NCI-H187 (cell line): ENCODE measurements at places on chromosomes 6 and 20.

GRCh38 chr6:45423111-45423823 lies 45.5 kb upstream of the SUPT3H start:
- DNase-seq, result no peak

GRCh38 chr6:166586424-166587156 lies at the start of gene RAMACL:
RAMACL (minus strand) TSS chr6:166586678; CDS start chr6:166586477, 201 bp downstream.
- DNase-seq, result no peak

GRCh38 chr6:17907406-17908229 lies 79.8 kb downstream of the KIF13A start:
- no peak for DNase-seq

DNA sequence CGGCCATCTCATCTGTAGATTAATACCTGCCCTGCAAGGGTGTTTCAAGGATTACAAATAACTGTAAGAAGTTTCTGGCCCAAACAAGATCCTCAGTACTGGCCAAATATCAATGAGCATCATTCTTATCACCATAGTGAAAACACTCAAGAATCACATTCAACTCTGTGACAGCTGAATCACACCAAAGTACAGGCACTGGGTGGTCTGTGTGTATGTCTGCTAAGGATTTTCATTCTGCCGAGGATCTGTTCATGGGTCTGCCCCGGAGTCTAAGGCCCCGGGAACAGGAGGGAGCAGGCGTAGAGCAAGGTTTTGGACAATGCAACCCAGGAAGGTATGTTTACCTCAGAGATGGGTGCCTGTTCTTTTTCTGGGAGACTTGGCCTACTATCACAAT lies 110.5 kb downstream of the TRERF1 start:
- no peak for DNase-seq

GRCh38 chr6:27890445-27891319 lies 21.5 kb downstream of the OR2B2 start:
- peak; percentile 72 for DNase-seq

- no peak for DNase-seq
Measured at GRCh38 chr6:146770965-146771735, 172.4 kb downstream of the ADGB start.

DNA sequence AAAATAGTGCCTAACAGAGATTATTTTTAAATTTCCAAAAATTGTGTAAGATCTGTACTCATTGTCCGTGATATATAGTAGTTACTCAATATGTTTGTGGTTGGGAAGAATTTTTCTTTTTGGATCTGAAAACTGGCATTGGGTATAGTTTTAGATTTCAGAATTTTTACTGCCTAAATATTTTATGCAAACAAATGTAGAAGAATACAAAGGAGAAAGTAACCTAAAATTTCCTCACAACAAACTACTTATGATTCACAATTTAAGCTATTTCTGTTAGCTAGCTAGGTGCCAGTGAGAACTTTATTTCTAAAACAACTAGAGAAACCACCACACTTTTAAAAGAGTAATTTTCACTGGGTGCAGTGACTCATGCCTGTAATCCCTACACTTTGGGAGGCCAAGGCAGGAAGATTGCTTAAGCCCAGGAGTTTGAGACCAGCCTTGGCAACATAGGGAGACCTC lies 38.8 kb downstream of the SESN1 start:
- DNase-seq, result no peak

GRCh38 chr20:3312940-3313682 lies 74.1 kb upstream of the SLC4A11 start:
- DNase-seq, result no peak

GRCh38 chr6:37396571-37397180 lies 36.3 kb upstream of the CMTR1 start:
- no peak for DNase-seq

DNA sequence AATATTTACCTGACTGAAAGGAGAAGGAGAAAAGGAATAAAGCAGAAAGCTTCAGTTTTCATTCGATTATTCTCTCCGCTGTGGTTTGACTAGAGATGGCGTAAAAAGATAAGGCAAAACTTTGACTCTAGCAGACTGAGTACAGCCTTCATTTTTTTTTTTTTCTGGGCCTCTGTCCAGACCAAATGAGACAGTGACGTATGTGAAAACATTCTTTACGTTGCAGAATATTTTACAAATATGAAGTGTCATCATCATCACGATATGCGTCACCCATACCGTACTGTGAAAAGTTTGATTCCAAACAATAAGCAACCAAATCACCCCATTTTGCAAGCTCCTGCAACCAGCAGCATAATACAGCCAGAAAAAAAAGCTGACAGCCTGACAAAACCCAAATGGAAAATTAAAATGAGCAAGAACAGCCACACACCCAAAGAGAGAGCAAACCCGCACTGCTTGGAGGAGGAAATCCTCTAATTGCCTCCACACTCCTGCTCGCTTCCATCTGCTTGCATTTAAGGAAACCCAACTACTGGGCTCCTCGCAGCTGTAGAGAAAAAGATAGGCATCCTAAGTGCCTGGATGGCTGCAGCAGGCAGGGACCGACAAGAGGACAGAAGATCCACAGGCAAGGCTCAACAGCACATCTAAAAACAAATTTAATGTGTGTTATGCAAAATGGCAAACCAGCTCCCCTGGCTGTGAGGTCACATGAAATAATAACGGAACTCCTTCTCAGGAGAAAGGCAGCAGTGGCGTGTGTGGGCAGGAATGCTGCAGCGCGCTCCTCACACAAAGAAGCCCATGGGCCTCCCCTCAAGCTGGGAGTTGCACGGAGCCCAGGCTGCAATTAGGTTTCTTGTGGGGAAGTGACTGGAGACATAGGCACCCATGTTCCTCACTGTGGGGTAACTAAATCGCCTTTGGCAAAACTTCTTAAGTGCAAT lies 113.1 kb downstream of the FYN start:
- no peak for DNase-seq

DNA sequence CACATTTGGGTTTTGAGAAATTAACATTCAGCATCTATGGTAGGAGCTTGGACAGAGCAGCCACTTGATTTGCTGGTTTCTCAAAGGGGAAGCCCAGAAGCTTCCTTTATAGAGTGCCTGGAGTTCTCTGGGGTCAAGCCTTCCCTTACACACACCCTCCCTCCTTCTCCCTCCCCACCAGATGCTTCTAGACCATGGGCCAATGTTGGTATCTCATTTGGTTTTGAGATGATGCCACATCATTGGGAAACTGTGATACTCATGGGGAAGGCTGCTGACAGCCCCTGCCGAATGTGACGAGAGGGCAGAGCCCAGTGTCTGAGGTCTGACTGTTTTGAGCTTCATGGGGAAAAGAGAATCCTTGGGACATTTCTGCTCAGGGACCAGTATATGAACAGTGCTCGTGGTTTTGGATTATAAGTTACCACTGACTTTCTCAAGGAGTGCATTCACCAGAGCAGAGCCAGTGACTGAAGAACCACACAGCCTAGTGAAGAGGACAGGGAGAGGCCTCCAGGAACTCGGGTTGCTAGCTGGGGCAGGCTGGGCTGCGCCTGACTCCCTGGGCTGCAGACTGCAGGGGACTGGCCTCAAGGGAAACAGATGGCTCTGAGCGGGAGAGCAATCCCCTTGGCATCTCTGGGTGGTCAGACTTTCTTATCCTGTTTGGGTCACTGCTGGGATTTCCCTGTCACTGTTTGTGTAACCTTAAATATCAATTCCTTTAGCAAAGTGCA lies 46.4 kb upstream of the CST5 start:
- DNase-seq, result no peak

GRCh38 chr20:346640-347316 lies at the start of gene NRSN2:
NRSN2 (plus strand) TSS chr20:347111; CDS start chr20:349644, 2,533 bp downstream.
- peak; percentile 75 for DNase-seq

- DNase-seq, result no peak
Measured at GRCh38 chr6:132023490-132023889, 72.3 kb upstream of the CCN2 start.

DNA sequence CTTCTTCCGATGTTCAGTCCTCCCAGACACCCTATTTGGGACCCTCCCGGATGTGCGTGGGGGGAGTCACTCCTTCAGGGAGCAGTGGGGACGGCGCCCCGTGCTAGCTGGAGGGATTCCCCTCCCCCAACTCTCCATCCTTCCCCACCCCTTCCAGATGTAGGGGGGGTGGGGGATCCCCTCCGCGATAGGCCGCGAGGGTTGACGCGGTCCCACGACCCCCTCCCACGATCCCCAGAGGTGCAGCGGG lies 548 bp downstream of the GNL1 start:
- DNase-seq, result no peak

- no peak for DNase-seq
Measured at GRCh38 chr20:10462516-10462915, 27.4 kb downstream of the SLX4IP start.

GRCh38 chr20:59668926-59669850 lies 64.8 kb downstream of the PHACTR3 start:
- no peak for DNase-seq

- DNase-seq, result no peak
Measured at GRCh38 chr6:24935366-24936152, at the start of gene RIPOR2. RIPOR2 (minus strand) TSS chr6:24935960; CDS start chr6:24935898, 62 bp downstream.

- no peak for DNase-seq
Measured at GRCh38 chr6:21836772-21837425, 243.3 kb downstream of the SOX4 start.

- DNase-seq, result no peak
Measured at GRCh38 chr6:107677399-107677798, 146.7 kb downstream of the SCML4 start.

DNA sequence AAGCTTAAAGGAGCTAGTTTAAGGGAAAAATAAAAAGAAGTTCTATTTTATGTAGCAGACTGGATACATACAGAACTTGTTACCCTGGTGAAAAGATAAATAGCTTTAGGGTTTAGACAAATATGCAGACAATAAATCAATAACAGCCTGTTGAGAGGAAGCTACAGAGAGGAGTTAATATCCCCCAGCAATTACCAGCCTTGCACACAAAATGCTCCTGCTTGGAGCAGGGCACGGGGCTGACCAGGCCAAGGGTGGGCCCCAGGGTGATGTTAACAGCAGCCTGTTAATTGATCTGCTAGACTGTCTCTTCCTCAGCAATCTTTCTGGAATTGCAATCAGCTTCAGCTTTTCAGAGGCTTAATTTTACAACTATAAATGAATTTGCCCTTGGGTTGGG lies 125.1 kb upstream of the SOX4 start:
- DNase-seq, result no peak

GRCh38 chr20:38926934-38927616 lies 858 bp downstream of the FAM83D start:
- no peak for DNase-seq

DNA sequence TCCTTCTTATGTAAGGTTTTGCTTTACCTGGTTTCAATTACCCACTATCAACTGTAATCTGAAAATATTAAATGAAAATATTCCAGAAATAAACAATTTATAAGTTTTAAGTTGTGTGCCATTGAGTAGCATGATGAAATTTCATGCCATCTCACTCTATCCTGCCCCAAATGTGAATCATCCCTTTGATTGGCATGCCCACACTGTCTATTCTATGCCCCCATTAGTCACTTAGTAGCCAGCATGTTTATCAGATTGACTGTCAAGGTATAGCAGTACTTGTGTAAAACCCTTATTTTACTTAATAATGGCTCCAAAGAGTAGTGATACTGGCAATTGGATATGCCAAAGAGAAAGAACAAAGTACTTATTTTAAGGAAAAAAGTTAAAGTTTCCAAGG lies 403.8 kb downstream of the ADGRB3 start:
- DNase-seq, result no peak

GRCh38 chr6:88376768-88377387 lies 210.7 kb upstream of the CNR1 start:
- no peak for DNase-seq

GRCh38 chr20:64058536-64058935 lies 4.5 kb upstream of the TCEA2 start:
- no peak for DNase-seq

- no peak for DNase-seq
Measured at GRCh38 chr6:154411076-154411475, 54.5 kb upstream of the IPCEF1 start.

- no peak for DNase-seq
Measured at GRCh38 chr6:13672904-13673303, 38.7 kb downstream of the RANBP9 start.

DNA sequence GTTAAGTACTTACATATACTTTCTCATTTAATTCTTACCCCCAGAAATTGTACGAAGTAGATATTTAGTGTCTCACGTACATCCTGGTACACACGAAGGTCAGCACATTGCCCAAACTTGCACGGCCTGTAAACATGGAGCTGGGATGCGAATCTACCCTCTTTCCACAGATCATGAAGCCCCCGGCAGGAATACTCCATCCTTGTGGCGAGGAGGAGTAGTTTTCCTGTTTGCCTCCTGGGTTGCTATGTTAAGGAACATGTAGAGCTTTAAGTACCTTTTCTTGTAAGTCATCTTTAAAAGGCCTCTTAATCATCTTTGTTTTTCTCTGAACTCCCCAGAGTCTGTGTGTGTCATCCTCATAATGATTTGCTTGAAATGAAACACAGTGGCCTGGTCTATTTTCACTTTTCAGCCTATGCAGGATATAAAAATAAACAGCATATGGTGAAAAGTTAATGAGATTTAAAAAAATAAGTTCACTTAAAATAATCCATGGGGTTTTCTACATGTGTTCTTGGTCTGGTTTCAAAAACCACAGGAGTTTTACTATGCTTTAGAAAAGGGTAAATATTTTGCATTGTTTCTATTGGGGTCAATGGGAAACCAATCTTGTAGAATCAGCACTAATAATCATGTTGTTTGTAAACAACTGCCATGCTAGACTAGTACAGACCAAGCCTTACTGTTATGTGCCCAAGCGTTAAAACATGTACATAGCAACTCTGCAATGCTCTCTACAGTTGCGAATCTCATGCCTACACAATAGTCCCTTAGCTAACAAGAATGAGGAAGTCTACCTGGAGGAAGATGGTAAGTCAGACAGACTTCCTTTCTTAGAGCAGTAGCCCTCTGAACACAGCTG lies 9.3 kb upstream of the ARID1B start:
- no peak for DNase-seq

DNA sequence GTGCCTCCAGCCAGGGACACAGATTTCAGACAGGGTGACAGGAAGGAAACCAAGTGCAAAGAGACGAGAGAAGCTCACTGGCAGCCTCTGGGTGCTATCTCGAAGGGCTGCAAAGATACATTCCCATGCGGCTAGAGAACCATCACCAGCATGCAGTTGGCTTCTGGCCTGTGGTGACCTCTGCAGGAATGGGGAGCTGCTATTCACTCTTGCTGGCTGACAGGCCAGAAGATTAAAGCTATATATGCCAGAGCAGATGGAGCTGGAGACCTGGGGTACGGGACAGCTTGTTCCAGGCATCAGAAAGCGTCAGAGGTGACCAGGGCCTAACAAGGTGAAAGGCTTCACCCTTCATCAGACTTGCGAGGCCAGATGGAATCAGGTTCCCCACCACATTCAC lies 20.0 kb downstream of the MAP1LC3A start:
- DNase-seq, result no peak
